ENCODE measurements at places on chromosomes 13 and 19. TPM values are rescaled to one million over a fixed set of nuclear protein-coding genes. Genes with fewer than 3 reads are reported as not detected.

- DNase-seq = no peak
Observed at GRCh38 chr19:40392123-40392522, 2.1 kb upstream of the HIPK4 start.

The MEF2B gene
- not detected for total RNA-seq

The AMER2 gene
- total RNA-seq = not detected

DNA sequence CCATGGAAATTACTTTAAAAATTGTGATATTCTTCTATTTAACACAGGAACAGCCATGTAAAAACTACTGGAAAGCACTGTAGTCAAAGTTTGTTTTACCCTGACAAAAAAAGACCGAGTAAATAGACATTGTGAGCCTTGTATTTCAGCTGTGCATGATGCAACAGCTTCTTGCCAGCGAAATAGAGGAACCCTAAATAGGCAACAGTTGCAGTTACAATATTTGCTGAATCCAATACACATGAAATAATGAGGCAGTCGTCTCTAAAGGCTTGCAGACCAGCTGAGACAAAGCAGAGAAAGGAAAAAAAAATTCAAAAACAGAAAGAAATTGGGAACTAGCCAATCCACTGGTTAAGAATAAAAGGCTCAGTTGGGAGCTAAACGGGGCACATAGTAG lies 1001.1 kb downstream of the OLFM4 start:
- DNase-seq = no peak

The ZNF98 gene
- 0.13 TPM for total RNA-seq

DNA sequence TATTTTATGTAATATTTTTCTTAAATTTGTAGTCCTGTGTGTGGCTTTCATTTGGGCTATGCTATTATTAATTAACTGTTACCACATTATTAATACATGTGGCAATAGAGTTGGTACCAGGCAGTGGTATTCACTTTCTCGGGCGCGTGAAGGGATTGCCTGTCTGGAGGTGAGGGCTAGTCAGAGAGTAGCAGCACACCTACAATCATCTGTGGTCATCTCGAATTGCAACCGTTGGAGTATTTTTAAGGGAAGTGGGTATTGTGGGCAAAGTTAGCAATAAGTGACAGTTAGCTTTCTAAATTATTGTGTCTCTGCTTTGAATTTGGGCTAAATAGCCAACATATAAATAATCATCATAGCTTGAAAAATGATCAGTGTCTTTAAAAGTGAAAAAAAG lies 20.0 kb upstream of the GPR18 start:
- no peak for DNase-seq

GRCh38 chr19:39327363-39328045 lies 6.8 kb upstream of the LRFN1 start:
- DNase-seq = no peak

DNA sequence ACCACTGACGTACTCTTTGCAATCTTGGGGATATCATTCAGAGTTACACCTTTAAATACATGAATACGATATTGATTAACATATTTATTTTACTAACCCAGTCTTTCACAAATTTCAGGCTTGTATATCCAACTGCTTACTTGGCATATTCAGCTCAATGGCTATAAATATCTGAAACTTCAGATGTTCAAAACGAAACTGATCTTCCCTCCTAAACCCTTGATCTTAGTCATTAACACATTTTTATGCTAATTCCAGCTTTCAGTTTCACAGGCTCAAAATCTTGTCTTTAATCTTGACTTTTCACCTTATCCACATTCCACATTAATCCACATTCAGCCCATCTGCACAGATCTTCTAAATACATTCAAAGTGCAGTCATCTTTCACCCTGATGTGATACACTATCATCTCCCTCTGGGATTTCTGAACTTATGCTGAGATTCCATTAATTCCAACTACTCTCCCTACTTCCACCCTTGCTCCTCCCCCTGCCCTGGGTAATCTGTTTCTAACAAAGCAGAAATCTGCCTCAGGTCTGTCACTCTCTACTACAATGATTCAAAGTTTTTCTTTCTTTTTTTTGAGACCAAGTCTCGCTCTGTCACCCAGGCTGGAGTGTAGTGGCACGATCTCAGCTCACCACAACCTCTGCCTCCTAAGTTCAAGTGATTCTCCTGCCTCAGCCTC lies 387.2 kb downstream of the GPC5 start:
- no peak for DNase-seq

DNA sequence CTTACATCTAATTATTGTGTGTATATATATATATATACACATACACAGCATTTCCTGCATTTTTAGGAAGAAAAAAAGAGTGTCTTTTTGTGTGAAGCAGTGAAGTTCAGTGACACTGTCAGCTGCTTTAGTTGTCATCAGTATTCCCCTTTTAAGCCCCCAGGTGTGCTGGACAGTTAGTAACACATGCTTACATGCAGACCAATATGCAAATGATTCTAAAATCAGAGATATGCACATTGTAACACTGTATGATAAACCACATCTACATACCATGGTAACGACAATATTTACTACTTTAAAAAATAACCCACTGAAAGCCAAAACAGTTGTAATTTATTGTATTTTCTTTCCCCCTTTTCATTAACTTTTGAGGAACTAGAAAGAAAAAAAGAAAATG lies 16.8 kb downstream of the LHFPL6 start:
- DNase-seq = no peak

Measured in dermis microvascular lymphatic vessel endothelial cell (primary cell).